Fibroblast of lung (primary cell): ENCODE measurements at places on chromosomes 1 and 21. TPM values are rescaled to one million over a fixed set of nuclear protein-coding genes. Genes with fewer than 3 reads are reported as not detected.

DNA sequence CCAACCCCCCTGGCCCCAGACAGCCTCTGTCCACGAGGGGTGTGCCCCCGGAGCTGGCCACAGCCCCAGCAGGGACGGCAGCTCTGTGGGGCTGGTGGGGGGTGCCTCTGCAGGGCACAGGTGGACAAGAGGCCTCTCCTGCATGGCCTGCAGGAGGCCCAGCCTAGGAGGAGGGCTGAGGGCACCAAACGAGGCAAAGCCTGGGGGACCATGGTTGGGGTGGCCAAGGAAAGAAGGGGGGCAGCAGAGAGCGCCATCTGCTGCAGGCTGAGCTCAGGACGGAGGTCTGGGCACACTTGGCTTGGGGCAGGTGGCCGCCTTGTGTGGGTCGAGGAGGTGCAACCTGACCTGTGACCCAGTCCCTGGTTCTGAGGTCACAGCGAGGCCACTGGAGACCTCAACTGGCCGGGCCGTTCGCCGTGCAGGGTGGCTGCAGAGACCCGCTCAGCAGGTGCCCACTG, 27.3 kb downstream of the RRP1 start:
- no peak for DNase-seq

GRCh38 chr1:234533034-234533891, 54.3 kb upstream of the TARBP1 start:
- peak; percentile 98 for DNase-seq

GRCh38 chr1:51738681-51739080, 121.8 kb downstream of the OSBPL9 start:
- no peak for DNase-seq

DNA sequence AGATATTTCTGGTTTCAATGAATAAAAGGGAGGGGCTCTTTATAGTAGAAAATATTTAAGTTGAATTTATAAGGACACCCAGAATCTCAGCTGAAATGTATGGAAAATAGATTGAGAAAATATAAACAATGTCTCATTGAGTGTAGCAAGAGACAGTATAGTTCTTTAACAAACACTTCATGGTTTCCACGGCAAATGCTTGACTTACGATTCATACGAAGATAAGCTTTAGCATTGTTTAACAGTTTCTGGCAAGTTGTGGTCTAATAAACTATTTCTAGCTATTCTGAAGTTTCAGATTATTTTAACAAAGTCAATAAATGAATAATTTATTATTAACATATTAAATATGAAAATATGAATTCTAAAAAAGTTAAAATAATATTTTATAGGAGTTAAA, 1419.4 kb downstream of the KCNT2 start:
- DNase-seq, result peak; percentile 44

GRCh38 chr1:224736619-224737352, 120.7 kb downstream of the CNIH3 start:
- DNase-seq, result peak; percentile 75

The PROX1 gene
- under 0.01 and 0.17 TPM in 2 replicates for total RNA-seq

The BCL2L15 gene
- total RNA-seq, result under 0.01 TPM in 1 of 2 replicates, not detected in the other

The KLHDC7A gene
- not detected in 2 replicates for total RNA-seq

The TIPRL gene
- 29.0 and 34.7 TPM in 2 replicates for total RNA-seq

The PADI2 gene
- total RNA-seq, result not detected in 2 replicates

The MX2 gene
- 3.6 and 5.4 TPM in 2 replicates for total RNA-seq

The SPATA1 gene
- 1.0 and 1.7 TPM in 2 replicates for total RNA-seq

The MAP1LC3C gene
- total RNA-seq, result 0.26 and 0.66 TPM in 2 replicates
